Gastrocnemius medialis (tissue), 4 donors: ENCODE measurements at places on chromosomes 6 and 20.

GRCh38 chr6:54107470-54108090 lies 3.7 kb upstream of the MLIP start:
- no peak for DNase-seq

DNA sequence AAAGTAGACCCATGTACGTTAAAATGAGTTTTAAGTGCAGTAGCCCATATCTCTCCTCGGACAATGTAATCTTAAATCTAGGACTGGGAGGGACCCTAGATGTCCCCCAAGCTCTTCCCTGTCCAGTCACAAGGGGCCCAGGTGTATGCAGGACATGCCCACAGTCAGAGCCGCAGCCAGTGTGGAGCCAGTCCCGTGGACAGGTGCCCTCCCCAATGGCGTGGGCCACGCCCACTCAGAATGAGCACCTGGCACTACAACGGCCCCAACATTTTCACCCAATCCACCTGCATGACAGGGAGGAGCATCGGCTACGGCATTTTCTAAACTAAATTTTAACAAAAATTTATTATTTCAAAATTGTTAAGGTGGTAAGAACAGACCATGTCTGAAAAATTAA lies 53.2 kb downstream of the WDR27 start:
- no peak for DNase-seq

DNA sequence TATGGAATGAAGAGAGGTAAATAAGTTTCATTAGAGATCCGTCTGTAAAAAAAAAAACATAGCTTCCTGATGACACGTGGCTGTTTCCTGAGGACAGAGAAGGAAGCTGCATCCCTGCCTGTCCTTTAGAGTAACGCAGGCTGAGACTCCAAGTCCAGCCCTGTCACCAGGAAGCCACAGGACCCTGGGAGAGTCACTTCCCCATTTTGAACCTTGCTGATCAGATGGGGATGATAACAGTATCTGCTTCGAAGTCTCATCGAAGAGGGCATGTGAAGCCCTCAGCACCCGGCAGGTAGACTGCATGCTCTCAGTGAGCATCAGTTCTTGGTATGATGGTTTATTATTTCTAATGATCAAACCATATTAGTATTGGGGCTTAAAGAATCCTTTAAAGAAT lies 139.1 kb upstream of the KCNG1 start:
- no peak for DNase-seq

DNA sequence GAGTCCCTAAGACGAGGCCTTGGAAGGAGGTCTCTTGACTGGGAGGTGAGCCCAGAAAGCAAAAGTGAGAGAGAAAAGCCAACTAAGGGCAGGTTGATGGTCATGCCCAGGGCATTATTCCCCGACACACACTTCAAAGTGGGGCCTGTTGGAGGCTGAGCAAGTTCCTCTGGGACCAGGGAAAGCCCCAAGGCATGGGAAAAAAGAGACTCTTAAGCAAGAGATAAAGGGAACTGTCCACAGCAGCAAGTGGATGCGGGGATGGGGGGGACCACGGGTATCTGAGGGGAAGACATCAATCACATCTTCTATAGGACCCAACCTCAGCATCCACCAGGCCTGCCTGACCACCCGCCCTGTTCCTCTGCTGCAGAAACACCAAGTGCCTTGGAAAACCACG lies 119.9 kb upstream of the MAFB start:
- DNase-seq, result no peak

DNA sequence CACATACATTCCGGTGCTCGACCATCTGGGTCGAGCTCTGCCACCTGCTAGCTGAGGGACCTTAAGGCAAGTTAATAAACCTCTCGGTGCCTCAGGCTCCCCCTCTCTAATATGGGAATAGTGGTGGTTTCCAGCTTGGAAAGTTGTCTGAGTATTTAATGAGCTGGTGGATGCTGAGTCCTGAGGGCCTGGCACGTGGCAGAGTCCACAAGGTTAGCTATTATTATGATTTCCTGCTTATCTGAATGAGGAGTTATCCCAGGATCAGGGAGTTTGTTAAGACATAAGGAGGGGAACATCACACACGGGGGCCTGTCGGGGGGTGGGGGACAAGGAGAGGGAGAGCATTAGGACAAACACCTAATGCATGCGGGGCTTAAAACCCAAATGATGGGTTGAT lies 80.1 kb upstream of the SLC22A23 start:
- no peak for DNase-seq

- no peak for DNase-seq
These were observed 78.7 kb downstream of the DLL1 start for GRCh38 chr6:170212051-170212756.

GRCh38 chr6:88050140-88050818 lies 2.6 kb downstream of the SPACA1 start:
- DNase-seq, result no peak

GRCh38 chr20:54419531-54419930 lies 55.9 kb upstream of the DOK5 start:
- no peak for DNase-seq

DNA sequence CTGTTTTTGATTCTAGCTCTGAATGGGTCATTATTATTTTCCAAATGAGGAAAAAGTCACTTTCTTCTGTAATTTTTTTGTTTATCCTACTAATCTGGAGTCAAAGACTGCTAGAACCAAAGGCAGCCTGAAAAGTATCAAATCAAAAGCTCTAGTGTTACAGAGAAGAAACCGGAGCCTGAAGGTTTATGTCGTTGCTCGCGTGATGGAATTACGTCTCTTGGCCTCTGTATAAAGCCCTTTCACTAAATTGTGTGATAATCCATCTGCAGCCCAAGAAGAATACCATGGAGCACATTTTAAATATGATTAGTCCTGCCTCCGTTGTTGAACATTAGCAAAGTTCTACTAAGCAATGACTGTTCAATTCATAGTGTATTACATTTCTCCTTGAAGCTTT lies 738.6 kb downstream of the C6orf118 start:
- DNase-seq, result no peak
